ENCODE measurements at places on chromosomes 13 and 19.

DNA sequence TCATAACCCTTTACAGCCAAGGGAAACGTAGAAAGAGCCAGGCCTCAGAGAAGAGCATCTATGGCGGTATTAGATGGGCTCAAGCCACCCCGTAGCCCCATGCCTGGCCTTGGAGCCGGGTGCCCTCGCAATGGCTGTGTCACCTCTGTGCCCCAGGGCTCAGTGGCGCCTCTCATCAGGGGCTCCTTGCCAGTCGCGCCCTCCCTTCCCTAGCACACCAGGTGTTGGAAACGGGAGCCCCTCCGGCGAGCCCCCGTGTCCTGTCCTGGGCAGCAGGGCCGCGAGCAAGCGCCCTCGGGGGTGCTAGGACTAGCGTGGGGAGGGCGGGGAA lies 453 bp downstream of the ZNF256 start:
- DNase-seq: no peak

GRCh38 chr13:23660249-23660648 lies 90.0 kb downstream of the TNFRSF19 start:
- DNase-seq: no peak

DNA sequence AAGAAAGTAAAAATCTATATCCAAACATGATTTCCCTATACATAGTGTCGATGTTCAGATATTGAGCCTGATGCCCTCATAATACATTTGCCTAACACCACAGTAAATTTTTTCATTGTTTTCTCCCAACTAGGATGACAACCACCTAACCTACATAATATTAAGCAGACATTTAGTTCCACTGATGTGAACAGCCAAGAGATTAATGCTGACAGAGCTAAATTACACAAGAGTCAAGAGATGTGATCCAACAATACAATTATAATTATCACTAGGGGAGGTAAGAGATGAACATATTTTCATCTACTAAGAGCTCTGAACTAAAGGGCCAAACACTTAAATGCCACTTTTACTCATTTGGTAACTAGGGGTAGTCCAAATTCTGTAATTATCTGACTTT lies 145.9 kb downstream of the DACH1 start:
- DNase-seq: no peak

- peak; percentile 49 for DNase-seq
Observed at GRCh38 chr13:59303433-59303832, 860.3 kb downstream of the DIAPH3 start.

- DNase-seq: no peak
Observed at GRCh38 chr13:66847541-66847940, 382.6 kb downstream of the PCDH9 start.

DNA sequence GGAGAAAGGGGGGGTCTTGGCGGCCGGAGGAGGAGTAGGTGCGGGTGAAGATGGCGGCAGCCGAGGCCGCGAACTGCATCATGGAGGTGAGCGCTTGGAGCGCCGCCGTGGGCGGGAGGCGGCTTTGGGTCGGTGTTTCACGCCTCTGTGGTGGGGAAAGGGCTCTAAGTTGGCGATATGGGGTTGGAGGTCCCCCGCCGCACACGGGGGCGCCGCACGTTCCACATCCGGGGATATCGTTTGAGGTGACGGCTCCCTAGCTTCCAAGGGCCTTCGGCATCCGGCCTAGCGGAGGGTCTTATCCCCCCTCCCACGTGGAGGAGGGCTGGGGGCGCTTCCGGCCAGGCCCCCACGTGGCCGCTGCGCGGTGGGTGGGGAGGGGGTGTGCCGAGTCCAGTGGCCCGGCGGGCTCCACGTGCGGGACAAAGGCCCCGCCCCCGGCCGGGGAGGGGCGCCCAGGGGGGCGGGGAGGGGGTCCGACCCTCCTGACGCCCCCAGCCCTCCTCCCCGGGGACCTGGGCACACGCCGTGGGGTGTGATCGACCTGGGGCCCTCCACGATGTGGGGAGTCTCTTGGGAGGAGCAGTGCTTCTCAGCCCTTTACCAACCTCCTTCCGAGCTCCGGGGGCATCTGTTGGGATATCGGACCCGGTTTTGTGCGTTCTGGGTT lies at the start of gene PRMT1:
Gene PRMT1 (plus strand): TSS at position 41 of the 670 bp plus-strand sequence. CDS start 10 bp downstream, at position 51.
- peak; percentile 37 for DNase-seq

DNA sequence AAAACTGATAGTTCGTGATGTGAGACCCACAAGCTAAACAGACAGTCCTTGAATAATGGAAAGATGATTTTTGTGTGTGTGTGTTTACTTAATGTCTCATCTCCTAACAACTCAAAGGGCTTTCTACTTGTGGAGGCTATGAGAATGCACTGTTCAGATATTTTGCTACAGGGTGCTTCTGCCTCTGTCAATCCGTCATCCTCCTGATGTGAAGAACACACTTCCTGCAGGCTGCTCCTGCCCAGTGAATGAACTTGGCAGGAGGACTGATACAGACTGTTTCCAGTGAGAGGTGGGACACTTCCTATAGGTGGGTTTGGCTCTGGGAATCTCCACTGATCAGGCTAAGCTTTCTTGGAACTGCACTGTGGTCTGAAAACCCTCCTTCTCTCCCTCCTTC lies 168.4 kb upstream of the STARD13 start:
- peak; percentile 9 for DNase-seq

- peak; percentile 54 for DNase-seq
Observed at GRCh38 chr13:45851171-45851921, at the start of gene SIAH3. Gene SIAH3, minus strand, starts transcription at chr13:45851753. Its CDS starts 124 bp downstream, at chr13:45851629.

GRCh38 chr13:112885782-112886268 lies 83.2 kb upstream of the MCF2L start:
- peak; percentile 54 for DNase-seq

- no peak for DNase-seq
Observed at GRCh38 chr19:43741075-43741825, 13.5 kb downstream of the SMG9 start.

DNA sequence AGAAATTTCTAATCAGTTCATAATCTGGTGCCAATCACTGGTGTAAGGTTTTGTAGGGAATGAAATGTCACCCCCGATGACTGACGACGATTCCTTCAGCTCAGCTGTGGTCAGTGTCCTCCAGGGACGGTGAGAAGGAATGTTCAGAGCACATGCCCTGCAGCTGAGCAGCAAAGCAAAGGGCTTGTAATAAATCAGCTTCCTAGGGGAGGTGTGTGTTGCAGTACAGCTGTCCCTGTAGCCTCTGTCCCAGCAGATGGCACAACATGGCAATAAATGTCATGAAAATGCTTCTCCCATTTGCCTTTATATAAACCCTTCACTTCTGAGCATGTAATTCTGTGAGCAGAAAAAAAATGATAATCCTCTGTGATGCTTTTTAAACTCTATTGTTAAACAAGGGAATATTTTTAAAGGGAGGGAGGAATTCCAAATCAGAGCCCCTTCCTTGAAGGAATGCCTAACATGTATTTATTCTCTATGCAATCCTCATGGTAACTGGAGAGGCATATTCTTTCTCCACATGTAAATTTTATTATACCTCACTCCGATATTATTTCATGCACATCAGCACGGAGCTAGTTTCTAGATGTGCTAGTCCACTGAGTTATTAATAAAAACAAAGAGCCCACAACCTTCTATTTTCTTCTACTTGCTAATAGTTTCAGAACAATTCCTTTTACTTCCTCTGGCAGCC lies 102.5 kb downstream of the FAM216B start:
- peak; percentile 88 for DNase-seq

DNA sequence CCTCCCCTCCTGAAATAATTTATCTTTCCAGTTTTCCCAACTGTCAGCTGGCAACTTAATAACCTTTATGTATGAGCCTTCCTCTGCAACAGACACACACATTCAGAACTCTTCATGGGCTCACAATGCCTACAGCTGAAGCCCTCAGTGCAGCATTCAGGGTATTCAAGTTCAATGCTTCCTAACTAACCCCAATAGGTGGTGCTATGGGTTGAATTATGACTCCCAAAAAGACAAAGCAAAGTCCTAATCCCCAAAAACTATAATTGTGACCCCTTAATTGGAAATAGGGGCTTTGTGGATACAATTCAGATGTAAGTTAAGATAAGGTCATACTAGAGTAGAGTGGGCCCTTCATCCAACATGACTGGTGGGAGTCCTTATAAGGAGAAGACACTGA lies 202.2 kb downstream of the SUCLA2 start:
- DNase-seq: peak; percentile 27

DNA sequence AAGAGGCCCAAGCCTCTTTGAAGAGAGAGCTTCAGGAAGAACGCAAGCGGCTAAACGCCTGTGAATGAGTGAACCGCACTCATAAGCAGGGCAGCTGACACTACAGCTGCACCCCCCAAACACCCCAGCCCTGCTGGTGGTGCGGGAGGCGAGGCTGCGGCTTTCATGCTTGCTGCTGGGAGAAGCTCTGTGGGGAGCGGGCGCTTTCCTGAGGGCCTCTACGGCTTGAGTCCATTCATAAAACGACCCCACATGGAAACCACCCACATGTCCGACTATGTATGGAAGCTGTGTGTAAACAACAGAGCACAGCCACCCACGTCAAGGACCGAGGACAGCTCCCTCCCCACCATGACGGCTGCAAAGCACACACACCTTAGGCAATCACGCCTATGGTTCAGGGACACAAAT lies 5.5 kb downstream of the AP3D1 start:
- no peak for DNase-seq

GRCh38 chr13:111329641-111330040 lies 9.2 kb downstream of the TEX29 start:
- no peak for DNase-seq

DNA sequence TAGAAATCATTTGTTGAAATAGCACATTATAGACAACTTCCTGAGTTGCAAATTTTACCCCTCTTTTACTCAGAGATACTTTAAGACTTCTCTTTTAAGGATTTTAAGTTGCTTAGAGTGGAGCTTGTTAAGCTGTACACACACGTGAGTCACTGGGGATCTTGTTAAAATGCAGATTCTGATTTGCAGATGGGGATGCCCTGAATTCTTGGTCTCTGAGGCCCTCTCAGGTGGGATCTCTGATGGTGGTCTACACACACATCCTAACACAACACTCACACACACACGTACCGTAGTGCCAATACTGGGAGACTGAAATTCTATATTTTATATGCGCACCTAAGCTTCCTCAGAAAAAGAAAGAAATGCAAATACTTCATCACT lies 788.3 kb downstream of the UQCRFS1 start:
- no peak for DNase-seq

DNA sequence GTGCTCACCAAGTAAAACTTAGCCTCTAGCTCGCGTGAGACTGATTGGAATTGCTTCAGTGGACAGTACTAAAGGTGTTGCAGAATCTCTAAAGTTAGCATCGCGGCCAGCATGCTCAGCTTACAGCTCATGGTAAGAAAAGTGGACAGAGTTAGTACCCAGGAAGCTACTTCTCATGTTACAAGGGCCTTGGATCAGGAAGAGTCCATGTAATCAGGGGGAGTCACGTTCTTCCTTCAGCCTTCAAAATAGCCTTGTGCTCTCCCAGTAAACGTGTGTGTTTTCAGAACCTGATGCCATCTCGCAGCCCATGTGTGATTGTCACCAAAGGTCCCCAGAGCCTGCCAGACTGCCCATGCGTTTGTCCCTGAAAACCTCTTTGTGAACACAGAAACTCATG lies 195.8 kb upstream of the RNF113B start:
- DNase-seq: peak; percentile 56

GRCh38 chr13:30719525-30719914 lies 15.8 kb upstream of the ALOX5AP start:
- no peak for DNase-seq

GRCh38 chr13:44459674-44460073 lies 86.0 kb downstream of the SERP2 start:
- no peak for DNase-seq

- peak; percentile 69 for DNase-seq
Observed at GRCh38 chr19:30692181-30692811, 320.1 kb downstream of the ZNF536 start.

DNA sequence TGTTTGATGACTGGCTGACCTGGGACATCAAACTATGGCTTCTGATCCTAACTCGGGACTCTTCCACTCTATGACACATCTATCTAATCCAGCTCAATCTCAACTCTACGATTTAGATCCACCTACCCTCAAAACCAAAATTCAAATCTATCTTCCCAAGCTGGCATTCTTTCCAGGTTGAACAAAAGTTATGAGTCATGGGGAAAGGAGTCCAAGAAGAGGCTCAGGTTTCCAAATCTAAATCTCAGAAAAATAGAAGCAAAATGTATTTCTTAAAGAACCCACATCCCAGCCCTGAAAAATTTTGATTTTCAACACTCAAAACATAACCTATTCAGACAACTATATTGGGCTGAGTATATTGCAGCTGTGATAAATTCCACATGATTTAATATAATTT lies 143.9 kb upstream of the IPO5 start:
- no peak for DNase-seq

DNA sequence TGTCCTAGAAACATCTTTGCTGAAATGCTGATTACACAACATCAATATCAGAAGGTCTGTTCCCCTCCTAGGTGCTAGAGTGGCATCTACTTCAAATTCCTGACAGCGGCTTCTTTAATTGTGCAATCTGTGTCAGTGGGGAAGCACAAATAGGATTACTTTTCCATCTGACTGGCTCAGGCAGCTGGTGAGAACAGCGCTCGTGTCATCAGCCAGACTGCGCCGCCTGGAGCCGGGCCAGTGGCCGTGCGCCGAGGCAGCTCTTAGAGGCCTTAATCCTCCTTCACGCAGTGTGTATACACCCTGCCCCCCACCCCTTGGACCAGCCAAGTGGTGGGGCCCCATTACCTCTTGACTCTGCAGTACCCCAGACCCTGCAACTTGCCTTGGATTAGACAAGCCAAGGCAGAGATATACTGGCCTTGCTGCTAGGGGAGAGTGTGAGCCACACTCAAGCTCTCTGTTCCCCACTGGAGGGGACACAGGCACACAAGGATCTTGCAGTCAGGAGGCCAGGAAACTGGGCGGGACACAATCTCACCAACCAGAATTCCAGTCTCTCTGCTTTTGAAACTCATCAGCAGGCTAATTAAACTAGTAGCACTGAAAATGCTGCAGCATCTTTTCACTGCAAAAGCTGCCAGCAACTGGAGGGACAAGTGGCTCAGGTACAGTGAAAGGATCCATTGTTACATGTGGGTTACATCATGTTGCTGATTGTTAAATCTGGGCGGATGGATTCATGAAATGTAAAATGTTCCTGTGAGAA lies 48.9 kb upstream of the EPHX3 start:
- DNase-seq: peak; percentile 85

DNA sequence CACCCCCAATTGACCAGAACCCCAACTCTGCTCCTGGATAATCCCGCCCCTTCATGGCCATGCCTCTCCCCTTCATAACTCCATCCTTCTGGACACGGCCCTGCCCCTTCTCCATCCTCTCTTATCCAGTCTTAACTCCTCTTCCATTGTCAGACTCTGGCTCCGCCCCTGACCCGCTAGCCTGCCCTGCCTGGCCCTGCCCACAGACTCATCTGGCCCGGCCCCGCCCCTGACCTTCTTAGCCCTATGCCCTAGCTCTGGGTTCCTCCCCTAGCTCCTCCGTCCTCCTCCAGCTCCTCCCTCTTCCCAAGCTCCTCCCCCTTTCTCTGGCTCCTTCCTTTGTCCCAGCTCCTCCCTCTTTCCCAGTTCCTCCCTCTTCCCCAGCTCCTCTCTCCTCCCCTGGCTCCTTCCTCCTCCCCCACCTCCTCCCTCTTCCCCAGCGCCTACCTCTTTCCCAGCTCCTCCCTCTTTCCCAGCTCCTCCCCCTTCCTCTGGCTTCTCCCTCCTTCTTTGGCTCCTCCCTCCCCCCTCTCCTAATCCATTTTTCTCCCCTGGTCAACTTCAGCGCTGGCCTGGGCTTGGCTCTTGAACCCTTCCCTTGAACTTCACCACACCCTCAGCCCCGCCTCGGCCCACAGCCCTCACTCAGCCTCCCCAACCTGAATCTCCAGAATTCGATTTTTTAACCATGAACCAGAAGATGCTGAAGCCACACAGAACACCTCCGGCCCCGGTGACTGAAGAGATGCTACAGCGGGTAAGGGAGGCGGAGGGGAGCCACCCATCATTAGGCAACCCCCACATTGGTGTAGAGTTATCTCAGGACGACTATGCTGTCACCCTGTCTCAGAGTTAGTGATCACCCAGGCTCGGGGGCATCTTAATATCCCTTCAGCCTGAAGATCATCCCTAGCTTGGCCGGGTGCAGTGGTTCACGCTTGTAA lies 9.2 kb upstream of the ZNF358 start:
- DNase-seq: peak; percentile 61
